ENCODE measurements at places on chromosomes 16 and 17. TPM values are rescaled to one million over a fixed set of nuclear protein-coding genes. Genes with fewer than 3 reads are reported as not detected.

DNA sequence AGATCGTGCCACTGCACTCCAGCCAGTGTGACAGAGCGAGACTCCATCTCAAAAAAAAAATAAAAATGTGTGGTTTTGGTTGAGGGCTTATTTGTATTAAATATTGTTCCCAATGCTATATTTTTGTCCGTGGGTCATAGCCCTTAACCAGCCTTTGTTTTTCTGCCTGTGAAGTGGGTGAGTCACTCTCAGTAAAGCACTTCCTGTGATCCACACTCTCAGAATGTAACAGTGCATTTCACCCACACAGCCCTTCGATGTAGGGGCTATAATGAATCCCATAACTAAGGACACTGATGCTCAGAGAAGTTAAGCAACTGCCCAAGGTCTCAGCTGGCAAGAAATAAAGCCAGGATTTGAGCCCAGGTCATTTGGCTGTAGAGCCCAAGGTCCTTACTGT is 34.7 kb upstream of the POLR3E start:
- no peak for DNase-seq

DNA sequence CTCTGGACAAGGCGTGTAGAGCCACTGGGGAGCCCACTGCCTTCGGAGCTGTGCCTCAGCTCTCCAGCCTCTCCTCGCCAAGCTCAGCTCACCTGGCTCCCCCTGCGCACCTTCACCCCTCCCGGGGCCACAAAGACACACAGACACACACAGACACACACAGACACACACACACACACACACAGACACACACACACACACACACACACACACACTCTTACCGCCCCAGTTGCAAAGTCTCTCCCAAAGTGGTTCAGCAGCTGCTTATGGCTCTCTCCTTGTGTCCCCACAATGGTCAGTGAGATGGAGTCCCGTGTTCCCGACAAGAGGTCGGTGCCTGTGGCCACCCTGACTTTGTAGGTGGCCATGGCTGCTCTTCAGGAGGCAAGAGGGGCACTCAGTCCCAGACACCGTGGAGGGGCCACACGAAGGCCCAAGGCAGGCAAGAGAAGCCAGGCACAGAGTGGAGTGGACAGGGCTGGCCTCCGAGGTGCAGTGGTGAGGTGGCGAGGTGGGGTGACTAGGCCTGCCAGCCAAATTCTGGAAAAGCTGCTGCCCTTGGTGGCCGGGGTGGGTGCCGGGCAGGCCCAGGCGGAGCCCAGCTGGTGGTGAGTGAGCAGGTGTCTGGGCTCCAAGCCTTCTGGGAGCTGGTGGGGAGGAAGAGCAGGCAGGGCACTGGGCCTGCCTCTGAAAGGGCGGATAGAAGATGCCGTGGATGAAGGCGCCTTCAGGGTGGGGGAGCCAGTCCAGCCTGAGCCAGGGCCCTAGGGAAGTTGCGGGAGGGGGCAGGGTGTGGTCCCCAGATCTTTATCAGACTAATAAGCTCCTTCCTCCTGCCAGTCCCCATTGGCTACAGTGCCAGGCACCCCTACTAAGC is at the start of gene ALOX12B:
TSS of gene ALOX12B (minus strand) at position 642 of the 877 bp plus-strand sequence. CDS start at position 368, 274 bp downstream.
- no peak for DNase-seq

DNA sequence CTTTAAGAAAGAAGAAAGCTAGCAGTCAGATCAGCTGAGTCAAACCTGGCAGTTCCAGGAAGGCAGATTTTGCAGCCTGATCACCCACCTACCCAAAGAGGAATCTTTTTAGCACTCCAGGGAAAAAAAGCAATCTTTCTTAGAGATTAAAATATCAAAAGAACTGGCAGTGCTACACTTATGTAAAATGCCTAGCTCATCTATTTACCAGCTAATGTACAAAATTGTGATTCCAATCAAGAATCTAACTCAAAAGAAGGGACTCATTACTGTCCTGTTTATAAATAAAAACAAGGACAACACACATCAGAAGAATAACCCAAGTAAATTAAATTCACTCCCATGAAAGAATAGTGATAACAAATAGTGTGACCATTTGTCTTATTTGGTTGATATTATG is 222.4 kb upstream of the ERCC4 start:
- DNase-seq: no peak

- DNase-seq: no peak
These were observed 54.2 kb upstream of the PVALEF start for GRCh38 chr17:81111066-81111465.

Gene GPR179
- under 0.01 TPM for total RNA-seq

Gene ANKRD40CL
- total RNA-seq: 1.6 TPM

Gene TMC8
- total RNA-seq: 1.6 TPM
